Stimulated activated effector memory CD8-positive, alpha-beta T cell treated with anti-CD3 and anti-CD28 coated beads, Interleukin-12 subunit alpha, Interleukin-12 subunit beta, amount 100 ng/mL, for 72 hours (primary cell): ENCODE measurements at places on chromosomes 12 and 14.

DNA sequence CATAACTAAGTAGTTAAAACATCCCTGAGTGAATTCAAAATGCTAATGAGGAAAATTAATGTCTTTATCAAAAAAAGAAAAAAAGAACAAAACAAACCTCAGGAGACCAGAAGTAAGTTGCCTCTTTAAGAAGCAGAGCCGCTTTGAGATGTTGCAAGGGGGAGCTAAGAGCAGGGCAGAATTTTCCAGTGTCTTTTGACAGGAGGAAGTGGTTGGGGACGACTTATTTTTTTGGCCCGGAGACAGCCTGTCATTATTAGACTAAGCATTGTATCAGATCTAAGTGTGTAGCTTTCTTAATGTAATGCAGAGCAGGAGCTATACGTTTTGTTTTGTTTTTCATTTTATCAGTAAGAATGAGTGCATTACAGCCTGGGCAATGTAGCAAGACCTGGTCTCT, 206.6 kb downstream of the CACNA1C start:
- no peak for DNase-seq

- DNase-seq = no peak
Measured at GRCh38 chr14:102688290-102688689, 89.0 kb upstream of the TRAF3 start.

- DNase-seq = no peak
Measured at GRCh38 chr14:99137001-99137700, 134.8 kb downstream of the BCL11B start.

GRCh38 chr12:114166362-114166761, 200.2 kb upstream of the RBM19 start:
- no peak for DNase-seq

- no peak for DNase-seq
Measured at GRCh38 chr12:77031745-77032144, 33.6 kb downstream of the E2F7 start.

DNA sequence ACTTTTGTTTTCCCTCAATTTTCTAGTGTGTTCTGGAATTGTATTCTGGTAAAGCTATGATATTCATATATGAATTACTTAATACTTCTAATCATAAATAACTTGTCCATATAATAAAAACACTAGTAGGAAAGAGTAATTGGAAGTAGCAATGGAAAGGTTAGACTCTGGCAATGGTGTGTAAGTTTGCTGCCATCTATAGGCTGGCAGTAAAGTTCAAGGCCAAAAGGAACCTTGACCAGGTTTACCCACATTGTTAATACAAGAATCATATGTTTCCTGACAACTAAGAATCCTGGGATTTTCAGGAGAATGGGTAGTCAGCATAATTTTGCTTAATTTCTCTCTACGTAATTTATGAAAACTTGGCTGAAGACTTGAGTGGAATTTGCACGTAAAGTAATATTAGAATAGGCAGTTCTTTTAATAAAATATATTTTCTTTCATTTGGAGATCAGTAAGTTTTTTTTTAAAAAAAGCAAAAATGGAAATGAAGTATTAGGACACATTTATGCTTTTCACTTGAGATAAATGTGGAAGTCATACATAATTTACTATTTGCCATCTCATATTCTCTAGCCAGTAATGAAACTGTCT, 926.7 kb downstream of the GALC start:
- DNase-seq = no peak

- no peak for DNase-seq
Measured at GRCh38 chr12:81168445-81168844, 90.6 kb downstream of the ACSS3 start.

GRCh38 chr12:120901818-120902217, 2.3 kb downstream of the SPPL3 start:
- DNase-seq = no peak

DNA sequence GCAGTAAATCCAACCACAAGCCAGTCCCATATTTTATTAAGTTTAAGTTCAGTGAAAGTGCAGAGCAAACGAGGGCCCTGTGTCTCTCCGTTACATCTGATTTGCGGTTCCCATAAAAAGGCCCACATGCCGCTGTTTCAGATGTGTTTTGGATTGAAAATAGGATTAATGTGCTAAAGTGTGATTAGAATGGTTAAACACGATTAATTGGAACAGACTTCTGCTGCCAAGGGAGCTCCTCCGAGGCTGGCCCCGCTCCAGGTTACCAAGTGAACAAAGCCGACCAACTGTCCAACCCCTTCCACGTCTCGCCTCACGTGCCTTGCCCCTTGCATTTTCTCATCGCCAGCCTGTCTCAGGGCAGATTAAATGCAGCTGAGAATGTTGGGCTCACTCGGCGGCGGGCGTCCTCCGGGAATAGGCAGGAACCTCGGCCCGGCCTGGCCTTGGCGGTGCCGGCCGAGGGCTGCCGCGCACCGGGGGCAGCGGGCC, 166.5 kb upstream of the GSC start:
- no peak for DNase-seq

DNA sequence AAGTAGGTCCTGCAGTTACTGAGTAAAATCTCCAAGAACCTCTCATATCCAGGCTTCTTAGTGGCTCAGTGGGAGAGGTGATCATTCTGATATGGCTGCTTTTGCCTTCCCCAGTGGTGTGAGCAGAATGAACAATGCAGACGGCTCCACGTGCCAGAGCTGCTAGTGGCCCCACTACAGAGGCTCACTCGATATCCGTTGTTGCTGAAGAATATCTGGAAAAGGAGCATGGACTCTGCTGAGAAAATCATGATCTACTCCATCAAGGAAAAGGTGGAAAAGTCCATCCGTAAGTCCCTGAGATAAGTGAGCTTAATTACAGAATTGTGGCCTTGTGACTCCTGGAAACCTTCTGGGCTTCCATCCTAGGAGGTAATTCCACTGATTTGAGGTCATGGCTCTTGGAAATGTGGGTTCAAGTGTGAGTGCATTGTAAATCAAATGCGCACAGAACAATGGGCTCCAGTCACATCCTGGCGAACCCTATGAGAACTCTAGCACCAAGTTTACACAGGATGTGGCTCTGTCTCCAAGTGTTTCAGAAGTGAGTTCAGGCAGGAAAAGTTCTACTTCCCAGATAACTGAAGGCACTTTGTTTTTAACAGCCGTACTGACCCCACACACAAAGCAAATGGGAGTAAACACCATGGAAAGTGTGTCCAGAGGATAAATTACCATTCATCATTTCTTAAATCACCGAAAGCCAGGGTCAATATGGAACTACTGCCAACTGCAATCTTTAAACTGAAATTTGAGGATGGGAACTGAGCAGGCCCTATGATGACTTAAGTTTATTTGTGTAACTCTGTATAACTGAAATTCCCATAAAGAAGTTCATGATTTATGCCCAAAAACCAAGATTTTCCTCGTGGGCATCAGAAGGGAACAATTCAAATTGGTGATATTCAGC, 51.4 kb downstream of the PLEKHG7 start:
- no peak for DNase-seq

DNA sequence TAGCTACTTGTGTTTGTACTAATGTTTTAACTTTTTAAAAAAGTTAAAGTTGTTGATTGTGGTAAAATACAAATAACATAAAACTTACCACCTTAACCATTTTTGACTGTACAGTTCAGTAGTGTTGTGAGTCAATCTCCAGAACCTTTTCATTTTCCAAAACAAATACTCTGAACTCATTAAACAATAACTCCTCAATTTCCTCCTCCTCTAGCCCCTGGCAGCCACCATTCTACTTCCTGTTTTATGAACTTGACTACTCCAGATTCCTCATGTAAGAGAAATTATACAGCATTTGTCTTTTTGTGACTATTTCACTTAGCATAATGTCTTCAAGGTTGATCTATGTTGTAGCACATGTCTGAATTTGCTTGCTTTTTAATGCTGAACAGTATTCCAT, 299.1 kb upstream of the AMIGO2 start:
- no peak for DNase-seq

- no peak for DNase-seq
Measured at GRCh38 chr14:96559571-96559970, 57.4 kb downstream of the PAPOLA start.

DNA sequence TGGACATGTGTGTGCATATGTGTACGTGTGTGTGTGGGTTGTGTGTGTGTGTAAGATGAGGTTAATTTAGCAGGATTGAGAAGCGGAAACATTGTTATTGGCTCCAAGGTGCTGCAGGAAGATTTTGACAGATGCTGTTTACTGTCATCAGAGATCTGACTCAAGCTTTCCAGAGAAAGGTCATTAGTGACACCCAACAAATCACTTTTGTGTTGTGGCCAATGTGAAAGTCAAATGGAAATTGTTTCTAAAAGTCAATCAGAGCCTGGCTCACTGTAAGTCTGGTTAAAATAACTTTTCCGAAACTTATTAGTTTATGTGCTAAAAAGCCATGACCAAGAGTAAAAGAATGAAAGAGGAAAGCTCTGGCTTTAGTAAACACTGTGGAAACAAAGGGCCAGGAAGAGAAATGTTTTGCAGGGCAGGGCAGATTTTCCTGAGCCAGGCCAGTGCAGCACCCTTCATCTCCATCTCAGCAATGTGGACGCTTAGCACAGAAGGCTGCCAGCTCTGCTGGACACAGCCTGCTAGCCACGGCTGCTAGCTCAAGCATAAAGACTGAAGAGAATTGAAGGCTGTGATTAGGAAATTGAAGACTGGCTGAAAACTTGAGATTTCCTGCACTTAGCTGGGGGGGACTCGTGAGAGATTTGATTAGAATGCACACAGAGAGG, 235.8 kb downstream of the NEDD1 start:
- DNase-seq = no peak

DNA sequence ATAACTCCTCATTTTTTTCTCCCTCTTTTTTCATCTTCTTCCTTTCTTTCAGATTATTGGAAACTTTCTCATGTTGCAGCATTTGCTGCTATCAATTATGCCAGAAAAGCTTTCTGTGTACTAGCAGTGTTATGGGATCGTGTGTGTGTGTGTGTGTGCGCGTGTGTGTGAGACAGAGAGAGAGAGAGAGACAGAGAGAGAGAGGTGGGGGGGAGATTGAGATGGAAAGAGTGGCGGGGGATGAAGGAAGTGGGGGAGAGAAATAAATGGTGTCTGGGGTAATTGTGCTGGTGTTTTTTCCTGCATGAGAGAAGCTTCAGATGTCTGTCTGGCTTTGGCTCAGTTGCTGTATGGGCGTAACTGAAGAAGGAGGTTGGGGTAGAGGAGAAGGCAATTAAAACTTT, 268.9 kb downstream of the RAD51B start:
- DNase-seq = no peak

DNA sequence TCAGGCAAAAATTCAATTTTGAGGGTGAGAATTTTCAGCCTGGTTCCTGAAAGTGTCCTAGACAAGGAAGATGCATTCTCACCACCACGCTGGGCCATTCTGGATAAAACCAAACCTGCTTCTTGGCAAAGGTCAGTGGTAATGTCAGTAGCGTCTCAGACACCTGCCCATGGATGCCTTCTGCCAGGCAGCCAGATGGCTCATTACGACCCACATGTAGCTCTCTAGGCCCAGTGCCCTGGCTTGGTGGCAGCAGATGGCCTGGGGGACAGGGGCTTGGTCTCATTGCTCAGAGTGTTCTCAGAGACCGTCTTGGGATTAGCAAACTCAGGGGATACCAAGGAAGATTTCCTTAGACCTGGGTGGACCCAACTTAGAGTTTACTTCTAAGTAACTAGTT, 105.1 kb downstream of the ARF6 start:
- no peak for DNase-seq

DNA sequence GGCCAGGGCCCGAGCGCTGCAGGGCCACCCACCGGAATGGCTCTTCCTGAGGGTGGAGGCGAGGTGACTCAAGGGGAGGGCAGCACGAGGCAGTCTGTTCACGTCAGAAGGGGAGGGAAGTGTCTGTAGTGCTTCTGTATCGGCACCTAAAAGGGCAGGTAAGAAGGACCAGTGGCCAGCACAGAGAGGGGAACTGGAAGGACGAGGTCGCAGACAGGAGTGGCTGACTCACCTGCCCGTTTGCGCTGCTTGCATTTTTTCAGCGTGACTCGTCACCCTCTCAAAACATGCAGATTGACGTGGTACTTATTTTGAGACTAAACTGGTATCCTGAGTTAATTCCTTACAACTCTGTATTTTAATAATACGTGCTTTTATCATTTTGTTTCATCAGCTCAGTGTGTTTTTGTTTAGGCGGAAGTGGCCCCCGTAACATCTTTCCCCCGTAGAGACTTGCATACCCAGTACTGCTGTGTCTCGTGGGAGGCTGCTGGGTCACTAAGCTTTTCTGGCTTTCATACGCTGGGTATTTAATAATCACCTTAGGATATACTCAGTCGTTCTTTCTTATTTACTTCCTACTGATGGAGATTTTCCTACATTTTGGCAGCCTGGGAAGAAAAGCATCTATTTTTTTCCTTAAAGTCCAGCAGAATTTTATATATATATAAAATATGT, 26.4 kb downstream of the SFSWAP start:
- no peak for DNase-seq

GRCh38 chr14:53921027-53921426, 35.6 kb downstream of the BMP4 start:
- no peak for DNase-seq

DNA sequence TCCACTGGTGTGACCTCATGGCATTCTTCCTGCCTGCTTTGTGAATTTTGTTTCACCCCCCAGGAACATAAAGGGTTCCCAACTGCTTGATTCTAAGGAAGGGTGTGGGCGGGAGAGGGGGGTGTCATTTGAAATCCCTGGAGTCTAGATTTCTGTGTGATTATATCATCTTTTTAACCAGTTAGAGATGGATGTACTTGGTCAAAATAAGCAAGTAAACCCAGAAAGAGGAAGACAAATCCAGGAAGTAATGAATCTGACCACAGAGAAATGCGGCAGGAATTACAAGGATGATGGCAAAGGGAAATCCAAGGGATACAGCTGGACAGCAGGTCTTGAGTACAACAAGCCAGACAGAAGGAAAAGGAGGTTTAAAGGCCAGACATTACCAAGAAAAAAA, 38.9 kb downstream of the DMAC2L start:
- DNase-seq = no peak

- no peak for DNase-seq
Measured at GRCh38 chr12:21683115-21683514, 25.5 kb upstream of the LDHB start.

DNA sequence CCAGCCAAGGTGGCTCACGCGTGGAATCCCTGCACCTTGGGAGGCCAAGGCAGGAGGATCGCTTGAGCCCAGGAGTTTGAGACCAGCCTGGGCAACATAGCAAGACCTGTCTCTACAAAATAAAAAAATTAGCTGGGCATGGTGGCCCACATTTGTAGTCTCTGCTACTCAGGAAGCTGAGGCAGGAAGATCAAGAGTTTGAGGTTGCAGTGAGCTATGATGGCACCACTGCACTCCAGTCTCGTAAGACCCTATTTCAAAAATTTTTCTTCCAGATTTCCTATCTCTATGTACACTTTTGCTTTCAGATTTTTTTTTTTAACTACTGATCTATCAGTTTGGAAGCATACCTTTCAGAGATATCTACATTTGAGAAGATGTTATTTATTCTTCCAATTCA, 15.3 kb downstream of the SNX6 start:
- no peak for DNase-seq

GRCh38 chr12:89523843-89524540, 604 bp downstream of the GALNT4 start:
- no peak for DNase-seq

DNA sequence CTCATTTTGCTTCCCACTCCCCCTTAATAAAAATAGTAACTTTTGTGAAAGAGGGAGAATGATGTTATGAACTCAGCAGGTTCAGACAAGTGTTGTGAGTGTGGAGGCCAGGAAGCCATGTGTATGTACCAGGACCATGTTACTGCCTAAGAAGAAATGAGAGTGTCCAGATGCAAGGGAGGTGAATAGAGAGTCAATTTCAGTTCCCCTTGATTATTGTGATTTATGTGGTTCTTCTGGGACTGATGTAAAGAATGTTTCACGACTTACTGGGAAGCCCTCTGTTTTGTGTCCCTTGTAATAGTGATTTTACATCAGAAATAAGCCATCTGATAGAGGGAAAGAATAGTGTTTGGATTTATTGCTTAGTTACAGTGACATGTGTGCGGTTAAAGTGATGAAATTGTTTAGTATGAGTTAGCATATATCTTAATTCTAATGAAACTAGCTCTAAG, 32.5 kb downstream of the FBXO34 start:
- no peak for DNase-seq
